ENCODE measurements at places on chromosomes 11 and 22.
A peak's percentile ranks its signal among the peaks of the same experiment; 100 is the strongest.

GRCh38 chr22:48669986-48670716 lies 1157.5 kb downstream of the BRD1 start:
- DNase-seq: no peak

GRCh38 chr11:35030716-35031213 lies 108.2 kb upstream of the CD44 start:
- no peak for DNase-seq

DNA sequence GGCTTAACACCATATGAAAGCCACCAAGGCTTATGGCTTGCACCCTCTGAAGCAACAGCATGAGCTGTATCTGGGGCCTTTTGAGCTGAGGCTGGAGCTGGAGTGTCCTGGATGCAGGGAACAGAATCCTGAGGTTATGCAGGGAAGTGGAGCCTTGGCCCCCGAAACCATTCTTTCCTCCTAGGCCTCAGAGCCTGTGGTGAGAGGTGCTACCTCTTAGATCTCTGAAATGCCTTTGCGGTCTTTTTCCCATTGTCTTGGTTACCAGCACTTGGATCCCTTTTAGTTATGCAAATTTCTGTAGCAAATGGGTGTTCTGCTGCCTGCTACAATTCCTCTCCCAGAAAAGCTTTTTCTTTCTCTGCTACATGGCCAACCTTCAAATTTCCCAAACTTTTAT lies 72.7 kb upstream of the CLPB start:
- no peak for DNase-seq

- DNase-seq: no peak
These were observed 51.2 kb upstream of the ELF5 start for GRCh38 chr11:34564807-34565241.

GRCh38 chr22:36924151-36924698 lies 10.8 kb downstream of the CSF2RB start:
- DNase-seq: no peak

DNA sequence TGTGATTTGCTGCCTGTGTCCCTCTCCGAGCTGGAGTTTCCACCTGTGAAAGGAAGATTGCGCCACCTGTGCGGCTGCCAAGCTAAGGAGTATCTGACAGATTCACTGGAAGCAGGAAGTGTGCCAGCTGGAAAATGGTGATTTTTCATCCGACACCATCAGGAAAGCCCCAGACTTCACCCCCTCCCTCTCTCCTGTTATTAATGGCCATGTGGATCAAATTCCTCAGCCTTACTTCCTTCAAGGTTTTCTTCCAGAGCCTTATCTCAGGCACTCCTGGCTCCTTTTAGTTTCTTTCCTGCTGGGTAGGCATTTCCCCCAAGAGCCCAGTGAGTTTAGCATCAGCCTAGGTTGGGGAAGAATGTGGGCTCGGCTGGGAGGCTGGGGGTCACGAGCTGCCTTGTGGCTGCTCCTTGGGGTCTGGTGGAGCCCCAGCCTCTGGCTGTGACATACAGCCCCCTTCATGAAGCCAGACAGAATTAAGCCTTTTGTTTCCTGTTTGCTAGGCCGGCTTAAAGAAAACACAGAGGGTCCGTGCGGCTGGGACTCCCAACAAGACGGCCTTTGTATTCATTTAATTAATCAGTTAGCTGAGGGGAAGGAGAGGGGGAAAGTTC lies 37.1 kb downstream of the PKNOX2 start:
- DNase-seq: no peak

DNA sequence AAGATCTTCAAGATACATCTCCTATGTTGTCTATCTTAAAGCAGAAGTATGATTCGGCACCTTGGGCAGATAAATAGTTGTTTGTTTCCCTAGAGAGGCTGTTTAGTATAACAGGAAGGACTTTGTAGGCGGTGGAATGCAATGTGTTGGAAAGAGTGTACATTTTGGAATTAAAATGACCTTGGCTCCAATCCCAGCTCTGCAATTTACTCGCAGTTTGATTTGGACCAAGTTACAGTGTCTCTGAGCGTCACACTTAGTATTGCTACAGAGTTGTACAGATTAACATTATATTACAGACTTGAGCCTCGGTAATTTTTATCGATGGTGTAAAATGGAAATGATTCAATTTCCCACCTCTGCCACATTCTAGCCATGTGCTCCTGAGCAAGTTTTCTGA lies 265.3 kb downstream of the OPCML start:
- DNase-seq: no peak

GRCh38 chr22:21082248-21082647 lies 36.5 kb downstream of the LRRC74B start:
- no peak for DNase-seq

GRCh38 chr11:128886406-128887124 lies 4.6 kb upstream of the KCNJ5 start:
- DNase-seq: peak; percentile 30

GRCh38 chr11:94877443-94878200 lies 95.7 kb downstream of the CWC15 start:
- no peak for DNase-seq

GRCh38 chr11:128732471-128733277 lies 38.8 kb downstream of the FLI1 start:
- no peak for DNase-seq
